Activated CD8-positive, alpha-beta T cell treated with anti-CD3 and anti-CD28 coated beads for 36 hours (primary cell): ENCODE measurements at places on chromosomes 11 and 22.

DNA sequence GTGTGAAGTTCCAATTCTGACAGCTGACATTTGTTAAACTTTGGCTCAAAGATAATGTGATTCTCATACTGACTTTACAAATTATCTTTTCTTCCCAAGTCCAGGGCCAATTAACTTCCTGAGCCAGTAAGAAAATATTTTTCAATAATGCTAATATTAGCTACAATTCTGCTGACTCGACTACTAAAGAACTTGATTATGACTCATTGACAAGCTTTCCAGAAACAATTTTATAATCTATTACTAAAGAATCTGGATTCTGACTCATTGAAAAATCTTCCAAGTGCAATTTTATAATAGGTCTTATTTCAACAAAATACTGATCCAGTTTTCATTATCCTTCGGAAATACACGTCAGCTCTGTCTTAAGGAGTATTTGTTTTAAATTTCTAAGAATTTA lies 12.9 kb upstream of the XKR3 start:
- DNase-seq: no peak

- no peak for DNase-seq
Observed at GRCh38 chr11:116610190-116610589, 162.6 kb downstream of the BUD13 start.

GRCh38 chr22:32202161-32202538 lies 2.7 kb downstream of the RFPL2 start:
- DNase-seq: no peak

DNA sequence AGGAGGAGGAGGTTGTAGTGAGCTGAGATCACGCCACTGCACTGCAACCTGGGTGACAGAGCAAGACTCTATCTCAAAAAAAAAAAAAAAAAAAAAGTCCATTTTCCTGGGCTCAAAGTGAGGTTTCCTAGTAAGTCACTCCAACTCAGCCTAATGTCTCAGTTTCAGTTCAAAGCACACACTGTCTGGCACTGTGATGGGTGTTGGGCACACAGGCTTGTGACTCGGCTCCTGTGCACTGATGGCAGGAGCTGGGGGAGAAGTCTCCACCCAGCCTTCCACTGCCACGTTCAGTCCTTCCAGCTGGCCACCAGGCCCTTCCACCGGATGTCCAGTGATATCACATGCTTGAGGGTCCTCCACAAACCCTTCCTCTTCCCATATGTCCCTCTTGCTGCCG lies 186.0 kb downstream of the CEP164 start:
- DNase-seq: no peak

DNA sequence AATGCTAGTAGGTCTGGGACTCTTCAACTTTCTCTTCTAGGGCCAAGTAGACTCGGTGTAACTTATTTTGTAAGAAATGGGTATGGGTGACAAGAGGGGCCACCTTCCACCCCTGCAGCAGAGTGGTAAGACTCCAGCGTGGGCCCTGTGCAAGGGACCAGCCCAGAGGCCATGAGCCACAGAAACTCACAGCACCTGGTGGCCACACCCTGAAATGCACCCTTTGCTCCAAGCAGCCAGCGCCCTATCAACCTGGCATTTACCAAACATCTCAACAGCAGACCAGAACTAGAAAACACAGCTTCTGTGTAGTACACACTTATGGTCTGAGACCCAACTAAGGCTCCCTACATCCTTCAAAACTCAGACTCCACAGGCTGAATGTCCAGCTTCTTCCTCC lies 5.7 kb downstream of the CDCA5 start:
- DNase-seq: peak; percentile 83

GRCh38 chr11:46264976-46265375 lies 12.5 kb upstream of the CREB3L1 start:
- no peak for DNase-seq

GRCh38 chr11:127651175-127651887 lies 650.8 kb upstream of the KIRREL3 start:
- no peak for DNase-seq
